Activated CD4-positive, alpha-beta T cell treated with anti-CD3 and anti-CD28 coated beads for 24 hours (primary cell): ENCODE measurements at places on chromosomes 5 and 9.

DNA sequence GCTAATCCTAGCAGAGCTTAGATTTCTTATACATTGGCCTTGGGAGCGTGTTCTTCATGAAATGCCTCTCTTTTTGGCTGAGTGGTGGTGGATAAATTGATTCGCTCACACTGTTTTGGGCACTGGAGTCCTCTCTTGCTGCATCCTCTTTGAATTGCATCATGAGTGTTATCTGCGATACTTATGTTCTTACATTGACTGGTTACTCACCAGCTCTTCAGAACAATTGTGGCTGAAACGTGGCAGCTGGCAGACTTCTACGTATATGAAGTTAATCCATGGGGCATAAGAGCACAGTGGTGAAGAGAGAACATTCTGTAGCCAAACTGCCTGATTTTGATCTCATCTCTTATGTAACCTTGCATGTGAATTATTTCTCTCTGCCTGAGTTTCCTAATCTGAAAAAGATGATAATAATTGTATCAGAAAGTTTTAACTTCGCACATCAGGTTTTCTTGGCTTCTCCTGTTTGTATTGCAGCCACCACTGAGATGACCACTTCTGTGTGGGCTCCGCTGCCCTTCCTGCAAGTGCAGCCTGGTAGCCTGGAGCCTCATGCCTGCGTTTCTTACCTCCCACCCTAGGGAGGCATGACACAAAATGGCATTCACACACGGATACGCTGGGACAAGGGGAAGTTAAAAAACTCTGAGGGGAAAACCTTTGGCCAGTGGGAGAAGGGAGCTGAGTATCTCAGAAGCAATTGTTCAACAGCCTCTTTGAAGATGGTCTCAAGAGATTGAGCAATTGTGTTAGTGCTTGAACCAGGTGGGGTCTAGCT, 295.2 kb downstream of the ARHGAP26 start:
- DNase-seq, result no peak

DNA sequence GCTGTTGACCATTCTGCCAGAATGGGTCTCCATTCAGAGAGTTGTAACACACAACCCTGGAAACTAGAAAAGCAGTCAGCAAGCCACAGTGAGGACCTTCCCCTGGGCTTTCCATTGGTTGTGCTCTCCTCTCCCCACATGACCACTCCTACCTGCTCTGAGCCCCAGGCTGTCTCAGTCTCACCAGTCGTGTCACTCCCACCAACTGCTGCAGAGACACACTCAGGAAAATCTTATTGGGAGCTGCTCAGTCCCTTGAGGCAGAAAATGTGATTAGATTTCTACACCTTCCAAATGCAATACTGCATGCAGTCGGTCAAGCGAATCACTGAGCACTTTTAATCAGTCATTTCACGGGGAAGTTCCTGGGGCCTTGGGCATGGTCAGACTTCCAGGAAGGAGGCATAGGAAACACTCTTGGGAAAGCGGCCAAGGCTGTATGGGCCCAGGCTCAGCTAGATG, 284.2 kb upstream of the NMUR2 start:
- no peak for DNase-seq

DNA sequence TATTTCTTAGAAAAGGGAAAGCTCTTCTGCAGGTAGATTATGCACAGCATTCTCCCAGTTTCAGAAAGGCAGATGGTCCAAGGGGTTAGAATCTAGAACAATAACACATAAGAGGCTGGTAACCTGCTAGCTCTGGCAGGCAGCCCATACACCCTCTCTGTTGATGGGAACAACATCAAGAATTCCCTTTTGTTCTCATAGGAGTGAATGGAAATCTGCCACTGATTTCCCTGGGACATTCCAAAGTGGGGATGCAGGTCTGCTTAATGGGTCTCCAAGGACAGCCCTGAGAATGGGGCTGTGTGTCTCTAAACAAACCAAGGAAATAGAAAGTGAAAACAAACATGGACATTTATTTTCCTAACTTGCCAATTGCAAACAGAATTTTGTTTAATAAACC, 456.8 kb downstream of the EBF1 start:
- no peak for DNase-seq

DNA sequence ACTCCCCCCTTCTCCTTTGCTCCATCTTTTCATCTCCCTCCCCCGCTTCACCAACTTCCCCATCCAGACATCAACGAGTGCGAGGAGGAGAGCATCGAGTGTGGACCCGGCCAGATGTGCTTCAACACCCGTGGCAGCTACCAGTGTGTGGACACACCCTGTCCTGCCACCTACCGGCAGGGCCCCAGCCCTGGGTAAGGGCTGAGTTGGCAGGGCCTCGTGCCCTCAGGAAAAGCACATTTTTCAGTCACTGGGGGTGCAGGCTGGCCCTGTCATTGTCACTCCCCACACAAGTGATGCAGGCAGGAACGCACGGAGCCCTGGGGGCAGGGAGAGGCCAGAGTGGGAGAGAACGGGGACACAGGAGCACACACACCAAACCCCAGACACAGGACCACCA, 12.4 kb upstream of the ASS1 start:
- no peak for DNase-seq

DNA sequence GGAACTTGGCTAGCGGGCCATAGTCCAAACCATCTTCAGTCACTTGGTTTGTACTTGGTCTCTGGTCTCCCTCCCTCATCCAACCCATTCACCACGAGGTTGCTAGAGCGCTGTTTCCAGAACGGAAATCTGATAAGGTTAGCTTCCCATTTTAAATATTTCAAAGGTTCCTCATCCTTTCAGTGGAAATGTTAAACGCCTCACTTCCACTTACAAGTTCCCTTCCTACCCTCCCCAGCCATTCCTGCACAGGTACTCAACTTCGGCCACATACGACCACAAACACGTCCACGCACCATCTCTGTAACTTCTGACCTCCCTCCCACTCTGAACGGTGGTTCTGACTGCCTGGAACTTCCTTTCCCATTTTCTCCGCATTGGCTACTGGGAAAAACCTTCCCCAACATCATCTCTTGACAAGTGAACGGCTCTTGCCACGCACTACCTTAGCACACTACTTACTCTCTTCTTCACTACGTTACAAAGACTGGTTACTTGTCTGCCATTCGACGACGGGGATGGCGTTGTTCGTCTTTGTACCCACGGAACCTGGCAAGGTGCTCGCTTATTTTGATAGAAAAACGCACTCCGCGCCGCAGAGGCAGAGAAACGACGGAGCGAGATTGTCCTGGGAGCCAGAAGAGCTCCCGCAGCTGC, 629 bp downstream of the CCNH start:
- DNase-seq, result no peak

- no peak for DNase-seq
These were observed 1.2 kb downstream of the CDK20 start for GRCh38 chr9:87973122-87973521.

DNA sequence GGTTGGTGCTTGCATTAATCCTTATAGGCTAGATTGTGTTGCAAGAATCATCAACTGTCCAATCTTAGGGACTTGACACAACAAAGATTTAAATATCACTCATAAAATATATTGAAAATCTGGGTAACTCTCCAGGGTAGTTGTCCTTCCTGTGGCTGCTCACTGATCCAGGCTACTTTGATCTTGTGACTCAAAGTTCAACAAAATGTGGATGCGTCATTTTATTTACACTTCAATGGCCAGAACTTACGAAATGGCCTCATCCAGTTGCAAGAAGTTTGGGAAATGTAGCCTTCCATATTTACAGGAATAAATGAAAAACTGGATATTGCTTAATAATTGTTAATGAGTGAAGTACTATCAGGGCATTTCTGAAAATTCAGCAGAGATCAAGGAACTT, 235.5 kb upstream of the ACTBL2 start:
- DNase-seq, result no peak

GRCh38 chr9:92438900-92439526, 14.7 kb upstream of the OMD start:
- no peak for DNase-seq

- no peak for DNase-seq
These were observed 910 bp downstream of the TRIM14 start for GRCh38 chr9:98117984-98118639.

DNA sequence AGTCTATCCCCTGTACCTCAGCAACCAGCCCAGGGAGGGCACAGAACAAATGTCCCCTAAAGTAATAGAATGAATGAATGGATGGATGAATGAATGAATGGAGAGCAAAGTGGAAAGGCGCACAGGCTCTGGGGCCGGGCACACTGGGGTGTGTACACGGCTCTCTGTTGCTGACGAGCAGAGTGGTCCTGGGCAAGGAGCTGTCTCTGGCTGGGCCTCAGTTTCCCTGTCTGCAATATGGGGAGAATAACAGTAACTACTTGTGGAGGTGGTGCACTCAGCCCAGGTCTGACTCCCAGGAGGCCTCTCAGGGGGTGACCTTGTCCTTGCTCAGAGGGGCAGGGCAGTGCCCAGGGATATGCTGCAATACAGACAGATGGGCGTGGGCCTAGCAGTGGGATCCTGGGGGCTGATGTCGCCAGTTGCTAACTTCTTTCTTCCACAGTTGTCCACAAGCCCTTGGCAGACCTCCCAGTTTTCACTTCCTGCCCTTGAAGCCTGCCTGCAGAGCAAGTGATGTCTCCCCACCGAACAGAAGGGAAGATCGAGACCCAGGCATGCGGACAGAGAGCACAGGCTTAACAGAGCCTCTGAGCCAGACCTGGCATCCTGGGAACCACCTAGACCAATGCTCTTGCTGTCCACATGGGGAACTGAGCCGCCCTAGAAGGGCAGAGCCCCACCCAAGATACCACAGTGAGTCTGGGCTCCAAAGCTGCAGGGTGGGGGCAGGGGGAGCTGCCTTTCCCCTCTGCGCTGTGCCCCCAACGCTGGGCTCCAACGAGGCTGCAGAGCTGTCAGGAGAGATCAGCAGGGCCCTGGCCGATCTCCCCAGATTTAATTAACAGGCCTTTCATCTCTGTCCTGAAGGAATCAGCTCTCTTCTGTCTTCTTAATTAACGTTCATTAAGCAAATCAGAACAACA, 13.6 kb upstream of the LAMC3 start:
- DNase-seq, result no peak

GRCh38 chr5:66814146-66814991, 218.2 kb downstream of the MAST4 start:
- DNase-seq, result peak; percentile 30

DNA sequence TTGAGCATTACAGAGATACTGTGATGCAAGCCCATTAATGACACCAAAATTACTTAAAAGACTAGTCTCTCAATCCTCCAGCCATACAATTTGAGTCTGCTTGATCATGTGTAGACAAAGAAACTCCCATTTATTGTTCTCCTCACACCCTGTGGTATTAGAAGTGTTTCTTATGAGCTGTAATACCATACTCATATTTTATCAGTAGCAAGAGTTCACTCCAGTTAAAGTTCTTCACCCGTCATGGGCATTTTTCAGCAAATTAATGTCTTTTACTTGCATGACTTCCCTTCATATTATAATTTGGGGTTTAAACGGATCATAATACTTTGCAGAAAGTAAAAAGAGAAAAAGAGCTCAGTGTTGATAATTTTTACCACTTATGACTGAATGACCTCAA, 242.9 kb downstream of the BNC2 start:
- no peak for DNase-seq

DNA sequence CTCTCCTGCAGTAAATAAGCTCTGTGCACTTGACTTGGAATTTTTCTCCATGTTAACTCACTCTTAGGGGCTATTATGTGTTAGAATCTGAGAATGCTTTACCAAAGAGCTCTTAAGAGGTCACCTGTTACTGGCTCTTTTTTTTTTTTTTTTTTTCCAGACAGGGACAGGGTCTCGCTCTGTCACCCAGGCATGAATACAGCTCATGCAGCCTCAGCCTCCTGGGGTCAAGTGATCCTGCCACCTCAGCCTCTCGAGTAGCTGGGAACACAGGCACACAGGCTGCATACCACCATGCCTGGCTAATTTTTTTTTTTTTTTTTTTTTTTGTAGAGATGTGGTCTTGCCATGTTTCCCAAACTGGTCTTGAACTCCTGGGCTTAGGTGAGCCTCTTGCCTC, 22.1 kb downstream of the HMGXB3 start:
- DNase-seq, result no peak

DNA sequence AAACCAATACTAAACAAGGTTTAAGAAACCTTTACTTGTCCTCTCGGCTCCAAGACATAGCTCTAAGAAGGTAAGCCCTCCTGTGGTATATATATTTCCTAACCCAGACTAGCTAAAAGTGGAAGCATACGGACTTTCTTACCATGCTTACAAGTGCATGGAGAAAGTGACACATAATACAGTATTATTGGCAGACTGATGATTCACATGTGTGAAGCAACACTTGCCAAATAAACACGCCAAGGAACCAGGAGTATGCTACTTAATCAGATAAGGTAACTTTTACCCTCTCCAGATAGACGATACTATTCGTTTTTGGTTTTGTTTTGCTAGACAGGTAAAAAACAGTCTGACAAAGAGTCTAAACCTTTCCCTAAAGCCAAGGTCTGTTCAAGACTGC, 264.1 kb downstream of the MLLT3 start:
- DNase-seq, result no peak

GRCh38 chr9:115191667-115192066, 73.7 kb upstream of the TNC start:
- no peak for DNase-seq

DNA sequence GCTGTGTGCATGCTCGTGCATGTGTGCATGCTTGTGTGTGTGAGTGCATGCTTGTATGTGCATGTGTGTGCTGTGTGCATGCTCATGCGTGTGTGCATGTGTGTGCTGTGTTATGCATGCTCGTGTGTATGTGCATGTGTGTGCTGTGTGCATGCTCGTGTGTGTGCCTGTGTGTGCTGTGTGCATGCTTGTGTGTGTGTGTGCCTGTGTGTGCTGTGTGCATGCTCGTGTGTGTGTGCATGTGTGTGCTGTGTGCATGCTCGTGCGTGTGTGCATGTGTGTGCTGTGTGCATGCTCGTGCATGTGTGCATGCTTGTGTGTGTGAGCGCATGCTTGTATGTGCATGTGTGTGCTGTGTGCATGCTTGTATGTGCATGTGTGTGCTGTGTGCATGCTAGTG, 30.3 kb upstream of the SH3PXD2B start:
- no peak for DNase-seq

- no peak for DNase-seq
These were observed 49.2 kb upstream of the ERCC6L2 start for GRCh38 chr9:95826183-95826838.

GRCh38 chr5:19264821-19265220, 723.2 kb downstream of the CDH18 start:
- DNase-seq, result no peak

DNA sequence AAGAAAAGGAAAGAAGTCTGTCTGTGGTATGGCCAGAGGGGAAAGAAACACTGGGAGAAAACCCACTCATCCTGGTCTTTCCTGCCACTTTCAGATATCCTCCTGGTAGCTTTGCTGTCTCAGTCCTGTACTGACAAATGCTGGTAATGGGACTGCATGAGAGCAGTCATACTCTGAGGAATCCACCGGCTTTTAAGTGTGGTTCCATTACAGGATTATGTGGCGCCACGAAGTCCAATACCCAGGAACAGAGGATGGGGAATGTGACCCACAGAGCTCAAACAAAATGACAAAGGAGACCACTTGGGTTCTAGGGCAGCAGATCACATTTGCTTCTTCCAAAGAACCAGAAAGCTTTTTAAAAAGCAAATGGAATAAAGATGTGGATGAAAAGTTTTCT, 26.3 kb upstream of the FBP1 start:
- no peak for DNase-seq

GRCh38 chr9:23041466-23041865, 594.8 kb downstream of the DMRTA1 start:
- no peak for DNase-seq

- DNase-seq, result no peak
These were observed 7.9 kb downstream of the SLC2A6 start for GRCh38 chr9:133470988-133471387.
